ENCODE measurements at places on chromosomes 11 and 22.

DNA sequence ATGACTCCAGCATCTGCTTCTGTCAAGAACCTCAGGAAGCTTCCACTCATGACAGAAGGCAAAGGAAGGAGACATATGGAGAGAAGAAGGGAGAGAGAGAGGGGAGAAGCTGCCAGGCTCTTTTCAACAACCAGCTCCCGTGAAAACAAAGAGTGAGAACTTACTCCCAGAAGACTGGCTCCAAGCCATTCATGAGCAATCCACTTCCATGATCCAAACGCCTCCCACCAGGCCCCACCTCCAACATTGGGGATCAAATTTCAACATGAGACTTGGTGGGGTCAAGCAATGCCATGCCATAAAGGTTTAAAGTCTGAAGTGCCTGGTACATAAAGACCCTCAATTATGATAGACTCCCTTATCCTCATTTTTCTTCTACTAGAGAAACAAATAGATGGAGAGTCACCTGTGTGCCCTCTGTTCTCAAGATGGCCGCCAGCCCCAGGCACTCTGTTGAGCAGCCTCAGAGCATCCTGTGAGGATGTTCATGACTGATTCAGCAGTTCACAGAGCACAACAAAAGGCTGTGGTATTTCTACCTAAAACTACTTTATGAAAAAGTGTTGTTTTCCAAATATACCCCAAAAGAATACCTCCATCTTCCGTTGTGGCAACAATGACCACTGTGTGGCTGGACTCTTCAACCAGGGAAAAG lies 69.0 kb upstream of the CRTAM start:
- no peak for DNase-seq

GRCh38 chr11:20089796-20090653 lies 70.2 kb downstream of the DBX1 start:
- DNase-seq, result no peak

GRCh38 chr22:41401781-41402648 lies 20.3 kb downstream of the TEF start:
- DNase-seq, result no peak

- no peak for DNase-seq
Observed at GRCh38 chr22:29819501-29819900, 18.6 kb downstream of the ASCC2 start.

- no peak for DNase-seq
Observed at GRCh38 chr11:64742087-64742888, 1.7 kb downstream of the RASGRP2 start.
